ENCODE measurements at places on chromosomes 3 and 15.

DNA sequence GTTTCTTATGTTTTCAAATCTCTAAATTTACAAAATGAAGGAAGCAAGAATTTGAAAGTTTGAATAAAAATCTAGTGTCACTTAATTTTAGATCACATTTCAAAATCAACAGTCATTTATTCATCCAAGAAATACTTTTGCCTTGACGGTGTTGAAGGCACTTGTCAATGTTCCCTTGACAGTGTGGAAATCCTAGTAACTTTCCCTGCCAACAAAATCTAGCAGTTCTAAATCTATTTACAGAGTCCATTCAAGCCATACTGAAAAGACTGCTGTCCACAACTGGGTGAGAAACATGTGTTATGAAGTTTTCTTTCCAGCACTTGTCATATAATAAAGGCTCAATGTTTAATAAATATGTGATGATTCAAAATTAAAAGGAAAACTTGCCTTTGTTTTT, 8.6 kb upstream of the MAP2K5 start:
- DNase-seq = no peak

DNA sequence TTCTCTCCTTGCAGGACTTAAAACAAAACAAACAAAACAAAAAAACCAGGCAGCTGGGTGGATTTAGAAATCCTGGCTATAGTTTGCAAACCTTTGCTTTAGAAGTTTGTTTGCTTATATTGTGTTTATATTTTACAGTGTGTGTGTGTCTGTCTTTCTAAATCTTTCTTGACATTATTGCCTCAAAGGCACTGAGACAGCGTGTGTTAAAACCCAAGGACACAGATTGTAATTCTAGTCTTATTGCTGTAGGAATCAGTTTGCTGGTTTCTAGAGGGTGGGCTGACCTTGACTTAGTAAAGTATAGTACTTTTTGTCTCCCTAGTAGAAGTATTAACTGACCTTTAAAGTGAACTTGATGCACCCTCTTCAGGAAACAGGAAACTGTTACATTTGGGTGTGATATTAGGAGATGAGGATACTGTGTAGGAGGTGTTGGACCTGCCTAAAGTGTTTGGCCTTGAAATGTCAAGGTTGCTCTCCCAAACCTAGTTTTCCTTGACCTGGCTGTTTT, 71.0 kb downstream of the TCF12 start:
- no peak for DNase-seq

- DNase-seq = no peak
Observed at GRCh38 chr3:136942803-136943202, 15.0 kb upstream of the IL20RB start.

DNA sequence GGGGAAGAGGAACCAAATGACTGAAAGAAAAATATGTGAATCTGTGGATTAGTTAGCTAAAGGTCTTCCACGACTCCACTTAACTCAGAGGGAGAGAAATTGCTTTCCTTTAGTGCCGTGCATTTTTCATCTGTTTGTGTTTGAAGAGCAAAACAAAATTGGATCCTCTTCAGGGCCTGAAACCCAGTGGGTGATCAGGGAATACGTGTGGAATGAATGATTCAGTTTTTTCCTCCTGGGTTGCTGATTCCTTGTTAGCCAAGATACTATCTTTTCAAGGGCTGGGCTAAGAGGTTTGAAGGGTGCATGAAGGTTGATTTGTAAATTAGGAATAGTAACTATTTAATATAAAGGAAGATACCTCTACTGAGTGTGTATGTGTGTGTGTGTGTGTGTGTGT, 61.0 kb downstream of the TPRG1 start:
- no peak for DNase-seq

DNA sequence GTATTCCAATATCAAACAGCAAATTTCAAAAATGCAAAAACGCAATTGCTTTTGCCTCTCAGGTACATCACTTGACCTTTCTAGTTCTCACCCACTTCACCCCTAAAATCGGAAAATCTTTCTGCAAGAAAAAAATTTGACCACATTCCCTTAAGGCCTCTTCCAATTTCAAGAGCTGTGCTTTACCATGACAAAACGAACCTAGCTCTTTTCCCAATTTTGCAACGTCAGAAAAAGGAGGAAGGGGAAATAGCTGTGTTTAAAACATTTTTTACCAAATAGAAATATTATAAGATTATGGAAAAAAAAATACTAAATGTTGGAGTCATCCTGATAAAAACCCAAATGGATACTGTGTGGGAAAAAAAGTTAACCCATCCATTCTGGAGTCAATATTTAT, 1.1 kb upstream of the NR2C2 start:
- no peak for DNase-seq

- no peak for DNase-seq
Observed at GRCh38 chr15:79943820-79944219, 27.2 kb downstream of the BCL2A1 start.

DNA sequence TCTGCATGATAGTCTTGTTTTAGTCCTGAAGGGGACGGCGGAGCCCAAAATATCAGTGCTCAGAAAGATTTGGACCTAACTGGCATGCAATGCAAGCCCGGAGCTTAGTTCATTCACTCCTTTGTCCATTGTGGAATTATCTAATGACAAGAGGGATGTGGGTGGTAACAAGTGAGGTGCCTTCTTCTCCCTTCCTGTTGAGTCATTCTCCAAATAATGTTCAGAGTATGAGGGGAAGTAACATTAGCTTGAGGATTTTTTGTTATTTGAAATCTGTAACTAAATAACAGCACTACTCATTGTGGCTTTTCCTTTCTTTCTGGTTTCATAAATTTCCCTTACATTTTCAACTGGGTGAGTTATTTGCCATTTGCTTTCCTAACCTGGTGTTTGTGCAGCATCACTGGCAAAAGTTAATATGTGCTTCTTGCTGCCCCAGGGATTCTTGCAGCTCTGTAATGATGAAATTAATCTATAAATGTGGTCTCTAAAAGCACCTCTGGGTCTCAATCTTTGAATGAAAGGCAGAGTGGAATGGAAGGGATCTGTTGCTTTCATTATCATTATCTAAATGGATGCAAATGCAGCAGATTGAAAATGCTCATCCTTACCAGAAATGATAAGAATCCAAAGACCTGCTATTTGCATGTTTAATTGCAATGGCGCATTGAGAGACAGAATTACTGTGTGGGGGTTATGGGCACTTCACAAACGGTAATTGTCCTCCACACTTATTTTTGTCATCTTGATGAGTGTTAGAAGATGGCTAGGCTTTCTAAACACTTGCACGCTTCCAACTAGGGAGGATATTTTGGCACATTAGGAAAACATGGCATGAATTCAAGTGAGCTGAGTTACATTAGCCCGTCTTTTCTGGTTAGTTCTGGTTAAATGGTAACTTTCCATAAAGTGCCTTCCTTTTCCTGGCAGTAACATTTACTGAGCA, 89.9 kb upstream of the MITF start:
- DNase-seq = no peak

GRCh38 chr15:65066001-65066634, 1.7 kb downstream of the RASL12 start:
- no peak for DNase-seq

DNA sequence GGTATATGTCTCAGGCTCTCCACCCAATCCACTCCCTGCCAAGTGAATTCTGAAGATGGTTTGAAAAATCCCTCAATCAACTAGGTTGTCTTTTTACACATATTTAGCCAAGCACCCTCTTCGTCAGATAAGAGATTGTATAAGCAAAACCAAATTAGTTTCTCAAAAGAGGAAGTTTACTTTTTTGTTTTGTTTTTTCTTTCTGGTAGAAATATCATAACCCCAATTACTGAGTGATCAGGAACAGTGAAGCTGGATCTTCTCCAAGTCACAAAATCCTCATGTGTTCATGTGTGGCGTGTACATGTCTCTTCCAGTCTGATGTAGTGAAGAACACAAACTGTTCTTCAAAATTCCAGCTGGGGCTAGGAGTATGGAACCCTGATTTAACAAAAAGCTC, 180.6 kb downstream of the FOXP1 start:
- no peak for DNase-seq

DNA sequence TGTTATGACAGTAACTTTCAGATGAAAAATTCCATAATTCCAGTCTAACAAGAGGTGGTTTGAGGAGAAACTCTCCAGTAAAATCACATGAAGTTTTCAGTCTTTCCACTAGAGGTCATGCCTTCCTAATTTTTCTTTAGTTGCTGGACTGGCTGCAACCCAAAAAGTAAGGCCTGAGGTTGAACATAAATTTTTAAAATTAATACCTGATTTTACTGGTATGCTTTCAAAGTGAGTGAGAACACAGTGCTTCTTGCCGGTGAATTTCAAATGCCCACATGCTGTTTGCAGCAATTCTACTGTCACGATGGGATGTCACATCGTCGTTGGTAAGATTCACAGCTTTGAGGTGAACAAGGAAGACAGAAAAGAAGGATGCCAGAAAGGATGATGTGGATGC, 89.0 kb upstream of the FGF12 start:
- DNase-seq = no peak

- no peak for DNase-seq
Observed at GRCh38 chr3:23752126-23752525, 53.6 kb upstream of the UBE2E1 start.

- DNase-seq = no peak
Observed at GRCh38 chr15:81157939-81158223, 23.8 kb downstream of the CFAP161 start.

DNA sequence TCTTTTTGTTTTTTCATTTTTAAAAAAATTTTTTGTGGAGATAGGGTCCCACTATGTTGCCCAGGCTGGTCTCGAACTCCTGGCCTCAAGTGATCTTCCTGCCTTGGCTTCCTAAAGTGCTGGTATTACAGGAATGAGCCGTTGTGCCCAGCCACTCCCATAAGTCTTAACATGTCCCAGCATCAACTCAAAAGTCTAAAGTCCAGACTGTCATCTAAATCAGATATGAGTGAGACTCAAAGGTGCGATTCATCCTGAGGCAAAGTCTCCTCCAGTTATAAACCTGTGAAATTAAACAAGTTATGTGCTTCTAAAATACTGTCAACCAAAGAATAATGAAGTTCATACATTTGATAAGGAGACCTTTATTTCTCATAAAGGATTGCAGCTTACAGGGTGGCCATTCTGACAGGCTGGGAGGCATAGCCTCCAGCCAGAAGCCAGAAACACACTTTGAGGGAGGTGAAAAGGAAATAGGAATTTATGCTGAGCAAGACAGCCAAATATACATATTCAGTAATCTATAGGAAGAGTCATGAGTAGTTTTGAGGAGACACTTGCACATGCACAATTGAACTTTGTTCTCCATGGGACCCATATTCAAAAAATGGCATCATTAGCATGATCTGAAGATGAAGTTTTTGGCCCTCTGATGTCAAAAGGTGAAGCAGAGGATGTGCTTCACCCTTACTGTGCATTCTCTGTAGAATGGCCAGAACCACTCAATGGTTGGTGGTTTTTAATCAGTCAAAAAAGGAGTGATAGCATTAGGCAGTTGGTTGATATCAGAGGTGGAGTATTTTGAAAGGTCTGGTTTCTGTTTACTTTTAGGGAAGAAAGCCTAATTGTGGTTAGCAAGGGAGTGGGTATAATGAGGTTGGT, 11.0 kb upstream of the ZNF662 start:
- DNase-seq = no peak

GRCh38 chr15:58777107-58777506, 6.0 kb downstream of the MINDY2 start:
- DNase-seq = no peak

- no peak for DNase-seq
Observed at GRCh38 chr15:52749258-52749657, 40.9 kb downstream of the ONECUT1 start.

- DNase-seq = no peak
Observed at GRCh38 chr3:36695769-36696137, 68.6 kb downstream of the DCLK3 start.

GRCh38 chr3:134666052-134666451, 15.2 kb upstream of the KY start:
- no peak for DNase-seq

GRCh38 chr15:56948000-56948763, 29.7 kb downstream of the TCF12 start:
- no peak for DNase-seq

- DNase-seq = no peak
Observed at GRCh38 chr3:182436547-182436946, 356.8 kb upstream of the ATP11B start.

DNA sequence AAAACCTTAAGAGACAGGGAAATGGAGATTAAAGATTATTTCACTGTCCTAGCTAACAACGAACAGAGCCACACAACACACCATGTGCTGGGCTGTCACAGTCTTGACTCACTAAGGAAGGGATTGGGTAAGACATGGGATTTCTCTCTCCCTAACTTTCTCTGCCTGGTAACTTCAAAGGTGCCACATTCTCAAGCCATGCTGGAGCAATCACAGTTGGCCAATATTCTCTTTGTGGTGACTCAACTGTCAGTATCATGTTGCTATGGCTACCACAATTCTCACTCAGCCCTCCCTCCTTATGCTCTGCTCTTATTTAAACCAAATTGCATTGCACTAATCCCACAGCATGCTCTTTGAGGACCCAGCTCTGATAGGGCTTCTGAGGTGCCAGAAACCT, 74.0 kb downstream of the OXNAD1 start:
- no peak for DNase-seq

DNA sequence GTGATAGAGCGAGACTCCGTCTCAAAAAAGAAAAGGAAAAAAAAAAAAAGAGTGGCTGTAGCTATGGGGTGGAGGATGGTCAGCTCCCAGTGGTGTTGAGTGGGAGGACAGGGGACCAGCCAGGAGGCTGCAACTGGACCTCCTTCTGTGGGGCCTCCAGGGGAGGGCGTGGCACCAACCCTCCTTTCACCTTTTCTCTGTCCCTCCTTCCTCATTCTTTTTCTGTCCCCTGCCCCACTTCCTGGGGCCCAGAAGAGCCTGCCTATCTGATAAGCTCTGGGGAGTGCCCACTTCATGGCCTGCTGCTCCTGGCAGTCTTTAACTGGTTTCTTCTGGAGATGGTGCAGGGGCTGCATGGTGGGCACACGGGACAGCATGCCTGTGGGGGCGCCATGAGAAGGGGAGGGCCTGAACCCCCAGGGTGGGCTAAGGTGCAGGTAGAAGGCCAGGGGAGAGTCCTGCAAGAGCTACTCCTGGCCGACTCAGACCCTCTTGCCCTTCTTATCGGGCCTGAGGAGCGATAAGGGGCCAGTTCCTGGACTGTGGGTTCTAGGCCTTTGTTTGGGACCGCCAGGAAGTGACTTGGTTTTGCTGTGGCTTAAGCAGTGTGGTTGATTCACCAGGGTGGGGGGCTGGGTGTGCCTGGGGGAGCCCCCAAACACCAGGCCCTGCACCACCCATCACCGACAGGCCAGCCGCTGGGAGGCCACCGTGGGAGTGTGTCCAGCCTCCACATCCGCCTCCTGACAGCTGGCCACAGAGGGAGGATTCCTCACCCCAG, 49.4 kb upstream of the FLNB start:
- no peak for DNase-seq

GRCh38 chr15:91561371-91562100, 292.0 kb upstream of the SLCO3A1 start:
- DNase-seq = no peak

DNA sequence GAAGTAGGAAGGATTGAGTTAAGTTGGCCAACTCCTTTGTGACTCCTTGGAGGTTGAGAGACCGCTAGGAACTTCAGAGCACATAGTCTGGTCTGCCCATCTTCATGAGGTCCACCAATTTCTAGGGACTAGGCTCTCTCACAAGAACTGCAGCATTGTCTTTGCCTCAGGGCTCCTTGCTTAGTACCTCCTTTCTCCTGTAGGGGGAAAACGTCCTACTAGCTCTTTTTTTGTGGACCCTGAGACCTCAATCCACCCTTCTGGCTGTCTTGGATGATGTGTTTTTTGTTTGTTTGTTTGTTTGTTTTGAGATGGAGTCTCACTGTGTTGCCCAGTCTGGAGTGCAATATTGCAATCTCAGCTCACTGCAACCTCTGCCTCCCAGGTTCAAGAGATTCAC, 21.6 kb downstream of the REC114 start:
- no peak for DNase-seq

Data from activated CD4-positive, alpha-beta T cell treated with anti-CD3 and anti-CD28 coated beads, Interleukin-2, amount 50 U/mL, for 1 hour (primary cell).